ENCODE measurements at places on chromosomes 6 and 20.

GRCh38 chr6:143732536-143732935 is 54.8 kb downstream of the PHACTR2 start:
- DNase-seq = no peak

DNA sequence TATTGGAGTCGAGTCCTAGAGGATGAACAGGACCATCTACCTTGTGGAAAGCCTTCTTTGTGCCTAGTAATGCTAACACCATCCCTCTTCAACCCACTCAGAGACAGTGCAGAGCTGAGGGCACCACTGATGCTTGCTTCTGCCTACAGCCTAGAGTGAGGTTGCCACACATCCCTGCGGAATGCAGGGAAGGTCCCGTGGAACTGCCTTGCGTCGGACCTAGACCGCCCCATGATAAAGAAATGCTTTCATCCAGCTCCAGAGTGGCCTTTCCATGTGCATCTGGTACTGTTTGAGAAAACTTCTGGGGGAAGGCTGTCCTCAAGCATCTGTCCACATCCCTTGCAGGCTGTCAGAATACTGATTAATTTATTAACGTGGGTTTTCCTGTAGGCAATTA is 168.4 kb downstream of the PHACTR1 start:
- no peak for DNase-seq

- no peak for DNase-seq
These were observed 484.0 kb upstream of the CITED2 start for GRCh38 chr6:139858429-139858828.

DNA sequence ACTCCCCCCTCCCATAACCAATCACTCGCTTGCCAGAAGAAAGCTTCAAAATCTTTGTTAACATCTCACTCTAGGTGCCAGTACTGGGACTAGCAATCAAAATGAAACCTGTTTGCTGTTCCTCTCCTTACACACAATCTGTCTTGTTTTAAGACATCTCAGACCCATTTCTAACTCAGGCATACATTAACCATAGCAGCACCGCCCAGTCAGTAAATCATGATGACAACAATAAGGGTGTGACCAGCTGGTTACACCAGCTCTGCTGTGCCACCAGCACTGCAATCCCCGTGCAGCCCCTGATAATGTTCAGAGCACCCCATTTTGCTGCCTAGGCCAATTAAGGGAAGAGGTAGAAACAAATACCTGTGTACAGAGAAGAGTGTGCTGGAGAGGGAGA is 185.2 kb upstream of the TAB2 start:
- DNase-seq = no peak

- DNase-seq = no peak
These were observed 6.6 kb upstream of the SRSF6 start for GRCh38 chr20:43450841-43451799.

DNA sequence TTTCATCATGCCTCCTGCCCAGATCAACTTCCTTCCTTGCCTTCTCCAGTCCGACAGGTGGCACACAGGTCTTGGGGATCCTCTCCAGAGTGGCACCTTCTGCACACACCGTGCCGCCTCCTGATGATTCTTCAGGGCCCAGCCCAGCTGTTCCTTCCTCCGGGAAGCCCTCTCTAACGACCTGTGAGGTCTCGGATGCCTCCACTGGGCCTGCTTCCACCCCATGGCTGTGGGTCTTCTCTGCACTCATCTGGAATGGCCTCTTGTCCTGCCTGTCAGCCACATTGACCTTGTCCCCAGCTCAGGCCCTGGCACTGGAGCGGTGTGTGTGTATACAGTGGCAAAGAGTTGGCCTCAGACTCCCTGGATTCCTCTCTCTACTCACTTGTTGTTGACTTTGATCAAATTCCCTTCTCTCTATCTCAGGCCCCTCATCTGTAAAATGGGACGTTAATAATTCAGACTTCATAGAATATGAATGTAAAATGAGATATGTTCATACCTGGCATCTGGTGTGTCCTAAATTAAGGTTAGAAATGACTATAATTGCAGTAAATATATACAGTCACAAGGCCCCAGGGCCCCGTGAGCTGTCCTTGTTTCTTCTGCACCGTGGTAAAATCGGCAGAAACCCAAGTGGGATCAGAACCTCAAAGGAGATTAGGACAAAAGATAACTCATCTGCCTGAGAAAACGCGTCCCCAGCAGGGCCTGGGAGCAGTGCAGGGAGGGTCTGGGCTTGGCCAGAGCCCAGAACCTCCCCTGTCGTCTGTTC is 1.5 kb downstream of the FAM210B start:
- DNase-seq = no peak

DNA sequence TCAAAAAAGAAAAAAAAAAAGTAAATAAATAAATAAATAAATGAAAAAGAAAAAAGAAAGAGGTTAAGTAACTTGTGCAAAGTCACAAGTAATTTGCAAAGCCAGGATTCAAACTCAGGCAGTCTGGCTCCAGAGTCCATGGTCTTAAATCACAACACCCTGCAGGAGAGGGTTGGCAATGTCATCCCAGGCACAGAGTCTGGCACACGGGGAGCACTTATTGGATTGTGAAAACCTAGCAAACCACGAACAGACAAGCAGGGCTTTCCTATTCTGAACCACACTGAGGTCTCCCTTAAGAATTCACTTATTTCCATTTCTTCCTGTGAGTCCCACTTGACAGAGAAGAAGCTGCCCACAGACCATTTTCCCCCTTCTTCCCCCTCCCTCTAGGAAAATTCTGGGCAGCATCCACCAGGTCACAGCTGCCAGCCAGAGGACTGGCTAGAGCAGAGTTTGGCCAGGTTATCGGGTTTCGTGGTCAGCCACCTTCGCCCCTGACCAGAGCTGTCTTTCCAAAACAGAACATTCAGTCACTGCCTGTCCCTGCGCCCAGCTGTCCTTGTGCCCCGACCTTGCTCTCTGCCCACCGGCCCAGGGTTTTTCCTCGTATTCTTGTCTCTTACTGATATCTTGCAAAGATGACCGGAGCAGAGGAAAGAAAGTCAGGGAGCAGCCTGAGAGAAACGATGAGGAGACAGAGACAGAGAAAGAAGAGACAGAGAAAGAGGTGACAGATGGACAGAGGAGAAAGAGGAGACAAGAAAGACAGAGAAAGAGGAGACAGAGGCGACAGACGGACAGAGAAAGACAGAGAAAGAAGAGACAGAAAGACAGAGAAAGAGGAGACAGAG is 106.4 kb upstream of the PTPN1 start:
- DNase-seq = no peak

DNA sequence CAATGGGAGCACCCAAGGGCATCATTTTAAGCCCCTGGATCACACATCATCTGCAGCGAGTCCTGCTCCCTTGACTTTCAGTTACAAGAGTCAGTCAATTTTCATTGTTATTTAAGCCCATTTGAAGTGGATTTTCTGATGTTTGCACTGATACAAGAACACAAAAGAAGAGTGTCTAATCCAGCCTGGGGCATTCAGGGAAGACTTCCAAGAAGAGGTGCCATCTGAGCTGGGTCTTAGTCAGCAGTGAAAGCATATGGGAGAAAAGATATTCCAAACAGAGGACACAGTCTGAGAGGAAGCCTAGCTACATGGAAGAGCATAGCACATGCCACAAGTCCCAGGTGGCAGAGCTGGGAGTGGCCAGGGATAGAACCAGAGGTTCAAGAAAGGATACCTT is 10.4 kb upstream of the FOXP4 start:
- DNase-seq = no peak

- DNase-seq = no peak
These were observed 148.7 kb upstream of the RIPOR2 start for GRCh38 chr6:25084508-25084833.

- DNase-seq = no peak
These were observed 27.2 kb upstream of the CNKSR3 start for GRCh38 chr6:154537511-154538325.

- no peak for DNase-seq
These were observed 48.9 kb downstream of the HDDC2 start for GRCh38 chr6:125252891-125253290.

DNA sequence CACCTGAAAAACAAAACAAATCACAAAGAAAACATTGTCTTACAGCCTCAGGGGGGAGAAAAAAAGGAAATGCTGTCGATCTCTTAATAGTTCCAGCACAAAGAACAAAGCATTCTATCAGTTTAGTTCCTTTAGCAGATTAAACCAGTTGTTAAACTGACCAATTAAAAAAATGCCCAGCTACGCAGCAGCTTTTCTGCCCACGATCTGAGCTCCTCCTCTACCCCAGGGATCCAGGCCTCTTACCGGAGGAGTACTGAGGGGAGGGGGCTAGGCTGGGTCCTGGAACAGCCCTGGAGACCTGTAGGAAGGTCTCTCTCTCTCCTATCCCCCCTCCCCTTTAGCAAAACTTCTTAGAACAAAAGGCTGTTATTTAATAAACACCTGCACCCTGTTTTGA is 13.4 kb downstream of the PTK7 start:
- no peak for DNase-seq

DNA sequence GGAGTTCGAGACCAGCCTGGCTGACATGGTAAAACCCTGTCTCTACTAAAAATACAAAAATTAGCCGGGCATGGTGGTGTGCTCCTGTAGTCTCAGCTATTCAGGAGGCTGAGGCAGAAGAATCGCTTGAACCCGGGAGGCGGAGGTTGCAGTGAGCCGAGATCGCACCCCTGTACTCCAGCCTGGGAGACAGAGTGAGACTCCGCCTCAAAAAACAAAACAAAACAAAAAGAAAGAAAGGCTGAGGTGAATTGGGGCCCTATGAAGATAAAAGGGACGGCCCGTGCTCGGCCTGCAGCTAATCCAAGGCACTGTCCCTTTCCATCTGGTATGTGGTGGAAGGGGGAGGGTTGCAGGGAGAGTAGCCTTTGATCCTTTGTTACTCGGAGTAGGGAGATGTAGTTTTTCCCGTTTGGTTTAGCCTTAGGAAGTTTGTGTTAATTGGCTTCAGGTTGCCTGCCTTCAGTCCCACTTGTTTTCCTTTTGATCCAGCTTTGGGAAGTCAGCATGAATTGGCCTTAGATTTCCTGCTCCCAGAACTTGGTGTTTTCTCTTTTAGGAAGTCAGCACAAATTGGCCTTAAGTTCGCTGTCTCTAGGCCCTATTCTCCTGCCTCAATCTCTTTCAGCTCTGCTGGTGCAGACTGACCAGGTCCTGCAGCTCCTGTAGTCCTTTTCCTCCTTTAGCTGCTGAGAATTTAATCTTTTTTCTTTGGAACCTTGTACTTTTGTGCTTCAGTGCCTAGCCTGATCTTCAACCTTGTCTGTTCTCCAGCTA is 36.1 kb upstream of the PAQR8 start:
- DNase-seq = no peak

DNA sequence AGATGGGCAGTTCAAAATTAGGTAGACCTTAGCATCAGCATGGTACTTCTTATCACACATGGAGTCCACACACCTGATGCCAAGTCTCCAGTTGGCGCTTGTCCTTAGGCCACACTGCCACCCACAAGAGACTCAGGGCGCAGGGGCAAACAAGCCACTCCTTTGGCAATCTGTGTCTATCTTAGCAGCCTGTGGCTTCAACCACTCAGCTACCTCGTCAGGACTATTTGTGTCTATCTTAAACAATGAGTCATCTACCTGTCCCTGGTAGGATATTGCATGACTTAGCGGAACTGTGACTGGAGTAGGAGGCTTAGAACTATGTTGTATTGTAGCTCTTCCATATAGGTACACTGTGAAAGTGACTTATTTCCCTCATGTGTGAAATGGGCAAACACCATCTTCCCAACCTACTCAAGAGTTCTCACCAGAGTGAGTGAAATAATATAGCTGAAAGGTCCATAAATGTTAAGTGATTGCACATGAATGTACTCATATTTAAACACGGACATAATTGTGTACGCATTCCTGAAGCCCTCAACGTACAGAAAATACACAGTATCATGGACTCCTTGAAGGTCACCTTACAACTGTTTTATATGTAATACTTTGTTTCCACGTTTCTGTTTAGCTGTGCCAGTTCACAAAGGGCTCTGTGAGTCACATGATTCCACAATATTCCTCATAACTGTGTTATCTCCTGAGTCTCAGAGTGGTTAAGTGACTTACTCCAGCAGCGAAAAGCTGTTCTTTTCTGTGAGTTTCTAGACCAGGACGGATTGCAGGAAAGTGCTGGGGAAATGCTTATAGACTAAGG is 1.6 kb downstream of the TRIM27 start:
- no peak for DNase-seq

DNA sequence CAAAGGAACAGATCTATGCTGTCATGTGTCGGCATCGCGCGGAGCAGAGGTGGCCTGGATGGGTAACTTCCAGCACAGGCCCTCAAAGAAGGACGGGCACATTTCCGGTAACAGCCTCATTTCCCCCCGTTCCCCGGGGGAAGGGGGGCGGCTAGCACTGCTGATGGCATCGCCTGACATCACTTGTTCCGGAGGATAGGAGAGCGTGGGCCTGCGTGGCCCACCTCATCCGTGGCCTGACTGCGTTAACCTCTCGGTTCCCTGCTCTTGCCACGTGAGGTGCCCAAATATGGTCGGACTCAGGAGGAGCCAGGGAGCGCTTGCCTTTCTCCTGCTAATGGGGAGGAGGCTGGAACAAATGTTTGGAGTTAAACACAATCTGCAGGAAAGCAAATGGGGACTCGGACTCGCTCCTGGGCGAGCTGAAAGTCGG is at the start of gene AKAP12:
Gene AKAP12 (plus strand): TSS at position 365 of the 433 bp plus-strand sequence. CDS start 596 bp downstream, outside the sequence.
- DNase-seq = no peak

DNA sequence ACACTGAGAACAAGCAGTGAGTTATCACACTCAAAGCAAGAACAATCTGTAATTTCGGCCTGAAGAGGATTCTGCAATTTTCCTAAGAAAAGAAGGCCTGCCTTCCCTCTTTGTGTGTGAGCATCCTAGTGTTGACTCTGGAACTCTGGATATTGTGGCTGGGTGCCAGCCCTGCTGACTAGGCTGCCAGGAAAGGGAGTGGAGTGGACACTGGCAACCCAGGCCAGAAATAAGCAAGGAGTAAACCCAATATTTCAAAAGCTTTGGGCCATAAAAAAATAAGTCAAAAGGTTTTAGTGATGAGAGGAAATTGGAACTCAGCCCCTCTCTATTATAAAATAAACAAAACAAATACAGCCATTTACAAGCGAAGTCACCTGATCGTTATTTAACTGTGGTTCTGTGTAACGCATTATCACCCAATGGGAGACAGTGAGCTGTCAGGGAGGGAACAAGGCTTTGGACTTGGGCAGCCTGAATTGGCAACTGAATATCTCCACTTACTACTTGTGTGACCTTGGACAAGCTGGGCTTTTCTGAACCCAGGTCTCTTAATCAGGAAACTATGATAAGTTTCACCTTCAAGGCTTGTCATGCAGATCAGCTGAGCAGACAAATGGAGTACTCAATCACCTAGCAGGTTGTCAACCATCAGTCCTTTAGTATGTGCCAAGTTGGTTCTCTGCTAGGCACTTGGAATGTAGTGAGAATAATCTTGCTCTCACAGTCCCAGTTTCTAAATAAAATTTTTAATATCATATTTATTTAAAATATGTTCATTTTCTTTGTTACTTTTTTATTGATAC is 196.2 kb downstream of the PAX1 start:
- DNase-seq = no peak

DNA sequence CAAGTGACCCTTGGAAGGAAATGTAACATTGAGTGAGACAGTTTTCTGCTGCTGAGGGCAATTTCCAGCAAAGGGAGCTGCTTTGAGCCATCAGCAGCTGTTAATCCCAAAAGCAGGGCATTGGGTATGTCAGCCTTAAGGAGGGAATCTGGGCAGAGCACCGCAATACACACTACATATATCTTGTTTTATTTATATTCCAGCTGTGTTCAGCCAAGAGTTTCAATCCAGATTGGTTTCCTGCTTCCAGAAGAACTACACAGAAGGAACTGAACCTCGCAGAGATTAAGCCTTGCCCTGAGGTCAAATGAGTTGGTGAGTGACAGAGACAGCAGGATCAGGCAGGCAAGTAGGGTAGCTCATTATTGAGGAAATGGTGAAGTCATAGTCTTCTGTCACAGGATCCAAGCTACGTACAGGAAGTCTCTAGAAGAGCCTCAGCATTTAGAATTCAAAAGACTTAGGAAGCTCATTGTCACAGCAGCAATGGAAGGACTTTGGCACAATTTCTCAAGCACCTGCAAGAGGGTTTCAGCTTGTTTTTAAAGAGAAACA is 109.9 kb upstream of the HEY2 start:
- no peak for DNase-seq
